Activated CD8-positive, alpha-beta memory T cell treated with anti-CD3 and anti-CD28 coated beads, Interleukin-2, amount 10 ng/mL, durations not matched to agents 7 days and 5 days (primary cell): ENCODE measurements at places on chromosomes 12 and 14.

DNA sequence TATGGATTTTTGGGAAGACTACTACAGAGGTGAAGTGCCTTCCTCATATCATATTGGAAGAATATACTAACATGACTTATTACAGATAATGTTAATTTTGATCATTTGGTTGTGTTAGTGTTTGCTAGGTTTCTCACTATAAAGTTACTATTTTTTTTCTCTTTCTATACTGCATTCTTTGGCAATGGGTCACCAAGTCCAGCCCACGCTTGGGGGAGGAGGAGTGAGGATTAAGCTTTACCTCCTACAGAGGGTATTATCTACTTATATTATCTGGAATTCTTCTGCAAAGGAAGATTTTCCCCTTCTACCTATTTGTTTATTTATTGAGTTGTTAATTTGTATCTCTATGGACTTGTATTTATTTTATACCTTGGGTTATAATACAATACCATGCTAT is 31.5 kb downstream of the SCN8A start:
- DNase-seq = no peak
- peaks cover 13% of the 10 kb centered on the region for H3K27me3 ChIP-seq
- no peak overlapping the region for H3K27ac ChIP-seq
- H3K4me1 ChIP-seq = no peaks in the 10 kb centered on the region

- no peaks in the 10 kb centered on the region for H3K36me3 ChIP-seq
- peak overlapping the region; percentile 83 for H3K4me3 ChIP-seq
- peaks cover 24% of the 10 kb centered on the region for H3K27me3 ChIP-seq
- DNase-seq = no peak
- H3K4me1 ChIP-seq = peaks cover 22% of the 10 kb centered on the region
These were observed 512 bp upstream of the RND1 start for GRCh38 chr12:48866052-48866711.

GRCh38 chr12:27624586-27624985 is 71.7 kb upstream of the REP15 start:
- no peaks in the 10 kb centered on the region for H3K27me3 ChIP-seq
- H3K4me1 ChIP-seq = peaks cover under 1% of the 10 kb centered on the region
- no peak overlapping the region for H3K4me3 ChIP-seq
- H3K36me3 ChIP-seq = no peaks in the 10 kb centered on the region

DNA sequence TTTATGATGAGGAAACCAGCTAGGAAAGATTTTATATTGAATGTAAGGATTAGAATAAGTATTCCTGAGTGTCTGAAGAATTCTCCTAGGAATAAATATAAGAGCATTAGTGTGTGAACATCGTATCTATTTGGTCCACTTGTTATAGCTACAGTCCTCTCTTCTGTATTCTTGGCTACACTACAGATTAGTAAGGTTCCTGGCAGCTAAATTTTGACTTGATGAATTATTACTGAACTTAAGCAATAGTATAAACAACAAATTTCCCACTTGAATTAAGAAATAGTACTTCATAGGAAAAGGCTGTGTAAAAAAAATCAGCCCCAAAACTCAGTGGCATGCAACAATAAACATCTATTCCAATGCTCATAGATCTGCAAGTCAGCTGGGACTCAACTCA is 138.4 kb upstream of the G2E3 start:
- no peak overlapping the region for H3K4me3 ChIP-seq
- H3K27ac ChIP-seq = no peak overlapping the region
- no peaks in the 10 kb centered on the region for H3K36me3 ChIP-seq

DNA sequence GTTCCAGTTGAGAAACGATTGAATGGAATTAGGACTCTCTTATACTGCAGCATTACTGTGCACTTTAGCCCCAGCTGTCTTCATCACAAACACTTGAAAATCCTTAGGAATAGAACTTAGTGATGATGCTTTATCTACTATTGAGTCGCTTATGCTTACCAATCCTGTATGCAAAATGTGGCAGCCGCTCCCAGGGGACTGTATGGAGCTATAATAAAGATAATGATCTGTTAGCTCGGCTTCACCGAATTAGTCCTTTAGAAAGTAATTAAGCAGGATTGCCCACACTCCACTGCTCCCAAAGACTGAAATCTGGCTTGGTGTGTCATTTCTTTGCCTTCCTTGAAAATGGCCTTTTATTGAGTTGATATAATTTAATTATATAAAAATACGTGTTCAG is 10.6 kb downstream of the EML1 start:
- H3K4me1 ChIP-seq = no peaks in the 10 kb centered on the region
- DNase-seq = no peak
- H3K36me3 ChIP-seq = no peaks in the 10 kb centered on the region
- H3K4me3 ChIP-seq = no peak overlapping the region
- peaks cover 42% of the 10 kb centered on the region for H3K27me3 ChIP-seq

GRCh38 chr14:35565871-35566464 is 32.0 kb downstream of the INSM2 start:
- no peaks in the 10 kb centered on the region for H3K4me1 ChIP-seq
- H3K36me3 ChIP-seq = peaks cover 4% of the 10 kb centered on the region
- DNase-seq = no peak
- no peak overlapping the region for H3K4me3 ChIP-seq
- no peak overlapping the region for H3K27ac ChIP-seq
- H3K27me3 ChIP-seq = no peaks in the 10 kb centered on the region

DNA sequence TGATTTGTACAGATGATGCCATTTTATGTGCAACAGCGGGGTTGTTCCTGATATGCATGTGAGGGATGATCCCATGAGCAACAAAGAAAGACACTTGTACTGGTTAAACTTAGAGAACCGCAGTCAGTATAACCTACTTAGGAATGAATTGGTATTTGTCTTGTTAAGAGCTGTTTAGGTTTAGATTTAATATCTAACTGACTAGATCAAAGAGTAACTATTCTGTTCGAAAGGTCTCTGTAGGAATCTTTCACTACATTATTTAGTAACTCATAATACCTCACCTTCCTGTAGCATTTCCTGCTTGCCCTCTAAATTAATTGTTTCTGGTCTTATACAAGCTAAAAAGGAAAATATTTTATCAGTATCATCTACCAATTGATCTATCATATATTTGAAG is 350.4 kb downstream of the TRHDE start:
- no peaks in the 10 kb centered on the region for H3K36me3 ChIP-seq
- no peaks in the 10 kb centered on the region for H3K4me1 ChIP-seq
- no peaks in the 10 kb centered on the region for H3K27me3 ChIP-seq
- no peak overlapping the region for H3K4me3 ChIP-seq

GRCh38 chr14:34981743-34982420 is 910 bp upstream of the SRP54 start:
- peak; percentile 64 for DNase-seq
- H3K36me3 ChIP-seq = peaks cover 14% of the 10 kb centered on the region
- no peak overlapping the region for H3K27ac ChIP-seq

DNA sequence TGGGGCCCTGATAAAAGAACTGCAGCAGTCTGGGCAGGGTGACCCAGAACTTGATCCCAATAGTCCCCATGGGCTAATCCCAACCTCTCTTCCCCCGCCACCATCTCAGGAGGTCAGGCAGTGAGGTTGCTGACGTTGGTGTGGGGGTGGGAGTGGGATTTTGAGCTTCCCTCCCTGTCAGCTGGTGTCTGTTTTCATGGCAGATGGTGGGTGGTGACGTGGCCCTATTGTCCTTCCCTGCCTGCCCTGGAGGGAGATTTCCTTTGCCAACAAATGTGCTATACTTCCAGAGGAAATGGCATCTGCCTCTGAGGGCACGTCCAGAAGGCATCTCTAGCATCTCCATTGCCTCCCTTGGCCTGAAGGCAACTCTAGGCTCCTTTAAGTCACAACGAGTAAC is 37.7 kb downstream of the NEUROD4 start:
- H3K36me3 ChIP-seq = no peaks in the 10 kb centered on the region
- peaks cover 5% of the 10 kb centered on the region for H3K27me3 ChIP-seq
- H3K27ac ChIP-seq = no peak overlapping the region
- no peak overlapping the region for H3K4me3 ChIP-seq
- H3K4me1 ChIP-seq = peaks cover 13% of the 10 kb centered on the region

- H3K4me1 ChIP-seq = no peaks in the 10 kb centered on the region
- no peak for DNase-seq
- H3K36me3 ChIP-seq = no peaks in the 10 kb centered on the region
- H3K27ac ChIP-seq = no peak overlapping the region
- no peak overlapping the region for H3K4me3 ChIP-seq
- no peaks in the 10 kb centered on the region for H3K27me3 ChIP-seq
These were observed 208.2 kb downstream of the DIO2 start for GRCh38 chr14:80003138-80003537.

GRCh38 chr14:29459969-29460560 is 467.6 kb downstream of the PRKD1 start:
- H3K27ac ChIP-seq = no peak overlapping the region
- no peak for DNase-seq
- no peaks in the 10 kb centered on the region for H3K4me1 ChIP-seq
- H3K4me3 ChIP-seq = no peak overlapping the region
- H3K27me3 ChIP-seq = no peaks in the 10 kb centered on the region
- H3K36me3 ChIP-seq = no peaks in the 10 kb centered on the region

GRCh38 chr12:74985986-74986319 is 223.7 kb downstream of the KCNC2 start:
- DNase-seq = no peak
- H3K27me3 ChIP-seq = no peaks in the 10 kb centered on the region
- no peak overlapping the region for H3K27ac ChIP-seq

DNA sequence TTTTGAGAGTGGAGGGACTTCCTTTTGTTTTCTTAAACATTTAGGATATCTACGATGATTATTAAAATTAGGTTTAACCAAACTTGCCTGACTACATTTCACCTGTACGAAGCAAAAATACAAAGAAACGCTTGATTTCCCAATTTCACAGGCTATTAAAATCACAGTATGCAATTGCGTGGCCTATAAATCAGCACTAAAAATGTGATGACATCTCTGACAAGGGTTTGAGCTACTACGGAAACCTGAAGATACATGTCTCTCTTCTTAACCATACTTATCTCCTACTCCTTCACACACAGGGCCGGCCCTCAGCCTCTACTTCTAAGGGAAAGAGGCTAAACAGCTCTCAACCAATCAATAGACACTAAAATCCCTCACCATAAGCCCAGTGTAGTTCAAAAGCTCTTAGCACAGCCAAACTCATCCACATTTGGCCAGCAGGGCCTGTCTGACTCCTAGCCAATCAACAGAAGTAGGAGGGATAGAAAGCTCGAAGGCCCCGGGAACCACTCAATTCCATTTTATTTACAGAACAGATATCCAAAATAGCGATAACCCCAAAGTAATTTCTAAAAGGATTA is 137.3 kb downstream of the FOXN3 start:
- H3K36me3 ChIP-seq = peaks cover 61% of the 10 kb centered on the region
- peaks cover 77% of the 10 kb centered on the region for H3K4me1 ChIP-seq
- H3K27ac ChIP-seq = no peak overlapping the region
- no peak for DNase-seq

DNA sequence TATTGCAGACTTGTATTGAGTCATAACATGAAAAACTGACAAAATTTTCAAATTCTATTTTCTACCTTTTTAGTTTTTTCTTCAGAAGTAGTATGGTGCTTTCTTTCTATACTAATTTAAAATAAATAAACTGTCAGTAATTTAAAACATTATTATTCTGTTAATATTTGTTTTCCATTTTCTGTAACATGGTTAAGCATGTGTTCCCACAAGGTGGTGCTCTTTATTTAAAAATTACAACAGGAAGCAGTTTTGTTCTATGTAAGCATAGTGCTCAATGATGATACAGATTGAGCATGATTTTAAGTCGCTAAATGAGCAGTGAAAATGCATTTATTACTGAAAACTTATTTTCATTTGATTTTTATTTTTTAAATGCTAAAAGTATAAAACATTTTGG is 114.6 kb downstream of the PPFIA2 start:
- no peaks in the 10 kb centered on the region for H3K36me3 ChIP-seq
- H3K27ac ChIP-seq = no peak overlapping the region
- no peaks in the 10 kb centered on the region for H3K27me3 ChIP-seq
- no peak overlapping the region for H3K4me3 ChIP-seq

DNA sequence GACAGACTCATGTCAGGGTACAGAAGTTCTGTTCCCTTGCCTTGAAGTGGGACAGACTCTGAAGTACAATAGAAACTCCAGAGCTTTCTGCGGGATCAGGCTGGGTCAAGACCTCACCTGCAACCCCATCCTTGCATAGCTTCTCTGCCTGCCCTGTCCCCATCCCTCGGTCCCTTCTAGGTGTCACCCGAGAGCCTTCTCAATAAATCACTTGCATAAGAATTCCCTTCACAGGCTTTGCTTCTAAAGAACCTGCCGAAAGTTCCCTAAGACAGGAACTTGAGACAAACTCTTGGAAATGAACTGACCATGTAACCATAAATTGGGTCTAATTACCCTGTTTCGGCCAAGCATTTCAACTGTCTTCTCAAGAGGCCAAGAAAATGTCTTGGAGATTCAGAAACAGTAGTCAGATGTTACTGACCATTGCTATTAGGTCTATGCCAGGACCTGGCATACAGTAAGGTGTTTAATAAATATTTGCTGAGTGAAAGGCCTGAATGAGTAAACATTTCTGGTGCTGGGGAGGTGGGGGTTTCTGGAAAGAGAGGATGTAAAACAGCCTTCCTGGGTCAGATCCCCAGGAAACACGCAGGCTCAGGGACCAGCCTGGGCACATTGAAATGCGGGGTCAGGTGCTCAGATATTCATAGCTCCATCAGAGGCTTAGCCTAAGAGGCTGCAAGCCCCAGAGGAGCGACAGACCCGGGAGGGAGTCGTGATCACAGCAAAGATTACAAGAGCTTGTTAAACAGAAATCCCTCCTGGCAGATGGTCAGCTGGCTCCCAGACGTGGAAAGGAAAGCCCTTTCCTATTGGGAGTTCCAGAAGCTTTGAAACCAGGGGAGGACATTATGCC is 226.2 kb upstream of the LHX5 start:
- no peak for DNase-seq
- no peaks in the 10 kb centered on the region for H3K4me1 ChIP-seq
- no peak overlapping the region for H3K27ac ChIP-seq
